ENCODE measurements at places on chromosomes 16 and 17.

GRCh38 chr16:85227084-85227945 lies 115.0 kb upstream of the CIBAR2 start:
- DNase-seq: no peak

GRCh38 chr16:55500530-55501011 lies 8.3 kb upstream of the LPCAT2 start:
- no peak for DNase-seq

- peak; percentile 53 for DNase-seq
These were observed at the start of gene CIAO3 for GRCh38 chr16:740764-741505. TSS of gene CIAO3 (minus strand) at chr16:740997. CDS start at chr16:740985, 12 bp downstream.

DNA sequence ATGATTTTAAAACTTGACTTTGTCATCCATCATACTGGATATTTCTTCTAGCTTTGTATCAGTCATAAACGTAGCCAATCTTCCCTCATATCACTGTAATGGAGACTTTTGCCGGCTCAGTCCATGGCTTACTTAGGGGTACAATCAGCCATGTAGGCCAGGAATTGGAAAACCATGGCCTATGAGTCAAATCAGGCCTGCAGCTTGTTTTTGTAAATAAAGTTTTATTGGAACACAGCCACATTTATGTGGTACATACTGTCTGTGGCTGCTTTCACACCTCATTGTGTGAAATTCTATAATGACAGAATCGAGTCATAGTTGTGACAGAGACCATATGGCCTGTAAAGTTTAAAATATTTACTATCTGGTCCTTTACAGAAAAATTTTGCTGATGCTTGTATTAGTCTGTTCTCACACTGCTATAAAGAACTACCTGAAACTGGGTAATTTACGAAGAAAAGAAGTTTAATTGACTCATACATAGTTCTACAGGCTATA lies 64.5 kb upstream of the CDH13 start:
- no peak for DNase-seq

DNA sequence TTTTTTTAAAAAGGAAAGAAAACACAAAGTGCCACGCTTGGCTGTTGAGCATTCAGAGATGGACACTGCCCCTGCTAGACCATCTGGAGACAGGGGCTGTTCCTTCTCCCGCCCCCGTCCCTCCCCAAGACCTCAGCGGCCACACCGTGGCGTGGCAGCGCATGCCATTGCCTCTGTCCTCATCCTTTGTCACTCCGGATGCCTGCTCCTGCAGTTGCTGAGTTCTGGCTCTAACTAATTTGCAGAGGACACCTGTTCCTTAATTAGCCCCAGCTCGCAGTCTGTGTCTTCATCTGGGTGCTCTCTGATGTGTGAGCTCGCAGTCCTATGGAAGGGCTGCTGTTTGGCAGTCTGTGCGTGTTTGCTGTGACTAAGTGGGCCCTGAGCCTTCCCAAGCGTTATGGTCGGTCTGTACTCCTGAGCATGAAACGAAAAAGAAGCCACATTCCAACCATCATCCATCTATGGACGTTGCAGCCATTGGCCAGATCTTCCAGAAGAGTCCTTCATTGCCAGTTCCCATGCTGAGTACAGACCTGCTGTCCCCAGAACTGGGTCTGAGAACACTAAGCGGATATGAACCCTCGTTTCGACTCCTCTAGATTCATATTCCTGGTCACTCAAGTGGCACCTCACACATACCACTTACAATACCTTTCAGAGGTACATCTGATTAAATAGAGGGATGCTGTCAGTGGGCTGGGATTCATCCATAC lies 40.9 kb upstream of the NAT9 start:
- DNase-seq: no peak

All from NCI-H526 treated with DMSO at 0.1 percent for 48 hours (cell line).